Activated gamma-delta T cell treated with Interleukin-2 at 50 U/mL for 16 hours (primary cell): ENCODE measurements at places on chromosomes 12 and 14.

- DNase-seq, result no peak
These were observed 12.3 kb downstream of the GTF2A1 start for GRCh38 chr14:81208489-81208888.

GRCh38 chr12:17652436-17652835 lies 437.6 kb downstream of the RERGL start:
- DNase-seq, result no peak

- no peak for DNase-seq
These were observed 105.4 kb downstream of the CRACR2A start for GRCh38 chr12:3647504-3647903.

- no peak for DNase-seq
These were observed 144.7 kb upstream of the RFLNA start for GRCh38 chr12:124150168-124150567.

DNA sequence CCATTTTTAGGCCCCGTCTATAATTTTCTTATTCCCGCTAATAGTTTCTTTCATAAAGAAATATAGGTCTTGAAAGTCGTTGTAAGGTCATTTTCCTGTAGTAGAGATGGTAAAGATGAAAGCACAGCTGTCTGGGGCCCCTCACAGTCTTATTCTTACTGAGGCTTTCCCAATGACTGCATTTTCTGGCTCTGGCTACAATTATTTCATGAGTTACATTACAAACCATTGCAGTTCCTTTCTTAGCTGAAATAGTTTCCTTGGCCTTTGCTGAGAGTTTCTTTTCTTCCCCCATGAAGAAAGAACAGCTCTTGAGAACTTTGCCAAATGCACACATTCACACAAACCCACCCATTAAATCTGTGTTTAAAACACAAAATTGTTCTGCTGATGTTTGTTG lies 113.0 kb downstream of the DYRK2 start:
- no peak for DNase-seq
